ENCODE measurements at places on chromosomes 3 and 15.

- DNase-seq = no peak
Measured at GRCh38 chr3:157590273-157590672, 87.1 kb upstream of the VEPH1 start.

DNA sequence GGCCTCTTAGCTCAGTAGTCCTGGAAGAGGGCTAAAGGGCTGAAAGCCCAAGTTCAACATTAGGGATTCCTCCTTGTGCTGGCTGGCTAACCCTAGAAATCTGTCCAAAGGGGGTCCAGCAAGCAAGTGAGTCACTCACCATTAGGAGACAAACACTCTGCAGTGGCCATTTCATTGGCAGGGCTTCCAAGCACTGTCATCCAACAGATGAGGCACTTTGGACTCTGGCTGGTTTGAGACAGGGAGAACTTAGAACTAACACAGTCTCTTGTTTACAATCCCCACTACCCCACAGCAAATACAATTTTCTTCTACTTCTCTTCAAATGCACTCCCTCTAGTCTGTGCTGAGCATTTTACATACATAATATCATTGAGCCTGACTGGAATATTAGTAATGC, 10.1 kb upstream of the WNT5A start:
- no peak for DNase-seq

- no peak for DNase-seq
Measured at GRCh38 chr15:64251121-64251520, 88.3 kb upstream of the PPIB start.

DNA sequence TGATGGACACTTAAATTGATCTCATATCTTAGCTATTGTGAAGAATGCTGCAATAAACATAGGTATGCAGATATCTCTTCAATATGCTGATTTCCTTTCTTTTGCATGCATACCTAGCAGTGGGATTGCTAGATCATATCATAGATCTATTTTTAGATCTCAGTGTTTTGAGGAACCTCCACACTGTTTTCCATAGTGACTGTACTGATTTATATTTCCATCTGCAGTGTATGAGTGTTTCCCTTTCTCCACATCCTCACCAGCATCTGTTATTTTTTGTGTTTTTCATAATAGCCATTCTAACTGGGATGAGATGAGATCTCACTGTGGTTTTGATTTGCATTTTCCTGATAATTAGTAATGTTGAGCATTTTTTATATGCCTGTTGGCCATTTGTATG, 17.1 kb upstream of the RASA2 start:
- no peak for DNase-seq

DNA sequence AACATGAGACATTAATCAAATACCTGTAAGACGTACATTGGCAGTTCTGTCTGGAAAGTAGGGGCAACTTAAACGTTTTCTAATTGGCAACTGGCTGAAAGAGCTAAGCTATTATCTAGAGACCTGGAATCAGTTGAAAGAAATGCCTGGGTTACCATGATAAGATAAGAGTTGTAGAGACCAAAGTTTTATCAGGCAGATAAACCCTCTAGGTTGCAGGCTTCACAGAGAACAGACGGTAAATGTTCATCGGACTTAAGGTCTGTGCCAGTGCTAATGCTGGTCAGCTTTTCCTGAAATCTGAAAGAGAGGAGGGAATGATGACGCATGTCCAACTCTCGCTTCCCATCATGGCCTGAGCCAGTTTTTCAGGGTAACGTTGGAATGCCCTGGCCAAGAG, 196.2 kb downstream of the ROBO2 start:
- no peak for DNase-seq

- DNase-seq = no peak
Measured at GRCh38 chr3:147313513-147313912, 92.8 kb downstream of the ZIC4 start.

DNA sequence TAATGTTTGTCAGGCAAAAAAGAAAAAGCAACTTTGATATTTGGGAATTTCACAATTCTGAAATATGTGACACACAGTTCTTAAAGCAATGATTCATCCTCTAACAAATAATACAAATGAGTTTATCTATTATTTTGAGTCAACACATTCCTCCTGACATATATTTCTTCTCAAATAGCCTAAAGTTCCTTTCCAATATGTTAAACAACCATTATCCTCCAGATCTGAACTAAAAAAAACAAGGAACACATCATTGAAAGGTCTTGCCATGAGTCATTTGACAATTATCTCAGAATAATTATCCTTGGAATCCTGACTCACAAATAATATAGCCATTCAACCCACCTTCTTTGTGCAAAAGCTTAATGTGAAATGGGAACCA, 208.7 kb upstream of the CDIN1 start:
- no peak for DNase-seq

DNA sequence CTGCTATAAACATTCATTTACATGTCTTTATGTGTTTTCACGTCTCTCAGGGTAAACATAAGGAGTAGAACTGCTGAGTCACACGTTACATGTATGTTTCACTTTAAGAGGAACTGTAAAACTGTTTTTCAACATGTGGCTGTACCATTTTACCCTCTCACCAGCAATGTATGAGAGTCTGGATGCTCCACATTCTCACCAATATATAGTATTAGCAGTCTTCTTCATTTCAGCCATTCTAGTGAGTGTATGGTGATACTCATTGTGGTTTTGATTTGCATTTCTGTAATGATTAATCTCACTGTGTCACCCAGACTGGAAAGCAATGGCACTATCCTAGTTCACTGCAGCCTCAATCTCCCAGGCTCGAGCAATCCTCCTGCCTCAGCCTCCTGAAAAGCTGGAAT, 37.1 kb downstream of the PHC3 start:
- DNase-seq = no peak

DNA sequence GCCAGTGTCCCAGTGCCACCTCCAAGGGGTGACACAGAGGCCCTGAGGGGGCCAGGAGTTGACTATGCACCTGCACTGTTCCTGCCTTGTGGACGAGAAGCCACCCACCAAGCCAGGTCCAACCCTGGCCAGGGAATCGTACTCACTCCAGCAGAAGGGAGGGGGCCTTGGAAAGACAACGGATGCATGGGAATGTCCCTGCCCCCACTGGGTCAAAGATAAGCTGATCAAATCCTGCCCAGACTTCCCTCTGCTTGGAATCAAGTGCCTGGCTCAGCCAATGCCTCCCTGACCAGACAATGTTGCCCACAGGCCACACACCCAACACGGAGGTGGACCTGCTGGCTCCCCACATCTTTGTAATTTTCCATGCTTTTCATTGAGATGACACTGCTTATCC, 23.9 kb downstream of the CACNA2D2 start:
- DNase-seq = no peak

DNA sequence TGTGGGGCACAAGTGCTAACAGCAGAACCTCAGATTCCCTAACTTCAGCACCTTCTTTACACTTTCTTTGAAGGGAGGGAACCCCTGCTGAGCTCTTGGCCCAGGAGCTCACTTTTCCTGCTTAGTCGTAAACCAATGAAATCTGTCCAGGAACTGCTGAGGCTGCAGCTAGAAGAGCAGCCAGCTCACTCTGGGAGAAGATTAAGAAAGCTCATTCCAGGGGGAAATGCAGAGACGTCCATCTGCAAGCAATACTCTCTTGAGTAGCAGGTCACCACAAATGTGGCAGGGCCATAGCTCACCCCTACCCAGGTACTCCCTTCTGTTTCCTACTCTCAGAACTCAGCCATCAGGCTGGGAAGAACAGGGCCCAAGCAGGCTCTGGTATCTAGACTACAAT, 103.3 kb downstream of the WDR76 start:
- no peak for DNase-seq

DNA sequence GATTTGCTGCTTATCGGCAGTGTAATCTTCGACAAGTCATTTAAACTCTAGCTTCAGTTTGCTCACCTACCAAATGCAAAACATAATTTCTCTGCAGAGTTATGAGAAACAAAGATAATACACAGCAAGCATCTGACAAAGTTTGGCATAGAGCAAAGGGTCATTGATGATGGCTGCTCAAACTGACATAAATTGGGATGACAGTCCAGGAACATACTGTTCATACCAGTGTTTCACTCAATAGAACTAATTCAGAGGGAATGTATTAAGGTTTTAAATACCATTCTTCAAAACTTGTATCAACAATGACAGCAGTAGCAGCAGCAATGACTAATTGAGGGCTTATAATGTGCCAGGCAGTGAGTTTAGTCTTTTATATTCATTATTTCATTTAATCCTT, 137.6 kb downstream of the SPATA16 start:
- no peak for DNase-seq

DNA sequence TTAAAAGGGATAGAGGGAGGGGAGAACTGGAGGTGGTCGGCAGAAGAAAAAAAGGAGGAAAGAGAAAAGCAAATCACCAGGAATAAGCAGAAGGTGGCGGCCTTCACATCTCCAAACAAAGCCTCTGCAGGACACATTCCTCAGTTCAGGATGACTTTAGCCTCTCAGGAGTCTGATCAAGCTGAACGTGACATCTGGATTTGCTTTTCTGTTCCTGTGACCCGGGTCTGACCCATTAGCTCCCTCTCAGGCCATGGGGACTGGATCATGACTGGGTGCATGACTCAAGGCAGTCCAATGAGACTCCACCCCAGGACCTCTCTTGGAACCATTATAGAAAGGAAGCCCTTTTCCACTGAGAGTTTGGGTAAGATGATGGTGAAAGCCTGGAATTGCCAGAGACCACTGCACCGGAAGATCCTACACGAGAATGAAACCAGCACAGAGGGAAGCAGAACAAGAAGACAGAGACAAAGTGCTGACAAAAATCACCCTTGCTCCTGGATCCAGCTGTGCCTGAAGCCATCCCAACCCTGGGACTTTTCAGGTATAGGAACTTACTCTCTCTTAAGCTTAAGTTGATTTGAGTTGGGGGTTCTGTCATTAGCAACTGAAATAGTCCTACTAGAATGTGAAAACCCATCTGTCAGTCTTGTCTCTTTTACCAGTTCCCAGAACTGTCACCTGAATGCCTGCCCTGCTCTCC, 45.4 kb upstream of the RAD18 start:
- no peak for DNase-seq

- no peak for DNase-seq
Measured at GRCh38 chr3:173342679-173343078, 54.9 kb upstream of the NLGN1 start.

Measured in stimulated activated CD4-positive, alpha-beta T cell treated with anti-CD3 and anti-CD28 coated beads, Interleukin-1b, Interleukin-23, amount 100 ng/mL, for 1 hour (primary cell).